ENCODE measurements at places on chromosomes 5 and 9.

DNA sequence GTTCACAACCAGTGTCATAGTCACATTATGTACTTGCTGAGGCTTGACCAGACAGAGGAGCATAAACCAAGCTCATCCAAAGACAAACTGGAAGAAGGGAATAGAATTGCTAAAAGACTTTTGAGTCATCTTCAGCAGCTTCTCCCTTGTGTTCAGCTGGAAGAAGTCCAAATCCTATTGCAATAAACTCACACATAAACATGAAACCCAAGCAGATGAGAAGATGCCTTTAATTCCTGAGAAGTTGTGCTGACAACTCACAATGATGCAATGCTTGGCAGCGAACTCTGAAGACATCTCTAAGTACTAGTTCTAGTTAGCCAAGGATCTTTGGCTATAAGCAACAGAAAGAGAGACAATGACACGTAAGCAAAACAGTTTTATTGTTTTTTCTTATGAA, 642.1 kb downstream of the KCTD16 start:
- DNase-seq = no peak

GRCh38 chr5:158406884-158407823, 548.2 kb upstream of the CLINT1 start:
- DNase-seq = no peak

DNA sequence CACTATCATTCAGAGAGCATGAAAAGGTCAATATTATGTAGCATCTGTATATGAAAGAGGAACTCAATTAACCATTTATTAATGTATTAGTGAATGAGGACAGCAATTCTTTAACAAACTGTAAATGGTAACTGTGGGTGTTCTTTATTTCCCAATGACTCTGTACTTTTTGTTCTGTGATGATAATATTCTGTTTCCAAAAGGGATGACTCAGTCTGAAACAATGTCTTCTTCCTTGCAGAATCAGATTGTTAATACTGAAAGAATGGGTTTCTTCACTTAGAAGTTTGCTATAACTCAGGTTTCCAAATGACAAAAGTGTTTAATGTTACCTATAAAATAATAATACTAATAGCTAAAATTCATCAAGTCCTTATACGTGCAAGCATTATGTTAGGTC, 1518.7 kb upstream of the WWC1 start:
- DNase-seq = no peak

DNA sequence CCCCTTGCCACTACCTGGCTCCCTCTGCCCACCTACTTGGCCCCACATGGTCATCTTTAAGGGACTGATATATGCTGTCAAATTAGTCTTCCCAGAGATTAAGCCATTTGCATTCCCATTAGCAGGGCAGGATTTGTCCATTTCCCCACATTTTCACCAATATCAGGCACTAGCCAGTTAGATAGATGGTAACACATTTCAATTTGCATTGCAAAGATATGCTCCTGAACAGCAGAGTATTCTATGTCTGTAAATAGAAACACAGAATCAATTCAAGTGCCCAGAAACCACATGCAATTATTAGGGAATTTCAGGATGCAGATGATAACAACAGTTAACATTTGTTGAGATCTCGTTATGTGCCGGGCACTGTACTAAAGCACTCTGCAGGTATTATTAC, 92.6 kb upstream of the IL12B start:
- no peak for DNase-seq

GRCh38 chr5:66565878-66566277, 30.3 kb upstream of the MAST4 start:
- DNase-seq = no peak

GRCh38 chr5:168642019-168642418, 62.9 kb upstream of the PANK3 start:
- no peak for DNase-seq

- no peak for DNase-seq
Observed at GRCh38 chr5:1007221-1007680, 1.4 kb upstream of the NKD2 start.

GRCh38 chr5:1390861-1391600, 46.1 kb upstream of the CLPTM1L start:
- DNase-seq = no peak
